ENCODE measurements at places on chromosomes 3 and 15.

GRCh38 chr3:47014036-47014435, 34.6 kb downstream of the NBEAL2 start:
- DNase-seq: no peak

DNA sequence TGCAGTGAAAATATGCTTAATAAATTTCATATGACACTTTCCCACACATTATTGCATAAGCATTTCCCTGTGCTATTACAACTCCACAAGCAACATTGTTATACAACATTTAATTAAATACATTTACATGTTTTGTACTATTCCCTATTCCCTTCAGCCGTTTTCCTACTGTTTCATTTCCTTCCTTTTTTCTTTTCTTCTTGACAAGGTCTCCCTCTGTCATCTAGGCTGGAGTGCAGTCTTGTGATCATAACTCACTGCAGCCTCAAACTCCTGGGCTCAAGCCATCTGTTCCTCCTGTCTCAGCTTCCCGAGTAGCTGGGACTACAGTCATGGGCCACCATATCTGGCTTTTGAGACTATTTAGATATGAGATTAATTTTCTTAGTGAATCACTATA, 254.7 kb downstream of the NFKBIZ start:
- DNase-seq: no peak

GRCh38 chr3:32591186-32591585, 20.5 kb upstream of the DYNC1LI1 start:
- DNase-seq: no peak

DNA sequence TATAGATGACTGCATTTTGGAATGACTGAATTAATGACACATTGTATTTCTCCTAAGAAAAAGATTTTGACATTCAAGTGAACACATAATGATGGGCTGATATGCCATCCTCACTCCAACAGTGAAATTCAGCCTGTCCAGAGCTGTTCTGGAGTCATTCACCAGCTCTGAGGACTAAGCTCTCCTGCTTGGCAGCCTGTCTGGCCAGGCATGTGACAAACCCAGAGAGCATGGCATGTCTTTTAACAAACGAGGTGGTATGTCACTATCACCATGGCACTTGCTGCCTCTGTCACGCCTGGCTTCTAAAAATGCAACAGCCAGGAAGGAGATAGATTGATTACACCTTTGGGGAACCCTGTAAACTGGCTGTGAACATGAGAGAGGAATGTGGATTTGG, 1.4 kb downstream of the ACTC1 start:
- peak; percentile 43 for DNase-seq

DNA sequence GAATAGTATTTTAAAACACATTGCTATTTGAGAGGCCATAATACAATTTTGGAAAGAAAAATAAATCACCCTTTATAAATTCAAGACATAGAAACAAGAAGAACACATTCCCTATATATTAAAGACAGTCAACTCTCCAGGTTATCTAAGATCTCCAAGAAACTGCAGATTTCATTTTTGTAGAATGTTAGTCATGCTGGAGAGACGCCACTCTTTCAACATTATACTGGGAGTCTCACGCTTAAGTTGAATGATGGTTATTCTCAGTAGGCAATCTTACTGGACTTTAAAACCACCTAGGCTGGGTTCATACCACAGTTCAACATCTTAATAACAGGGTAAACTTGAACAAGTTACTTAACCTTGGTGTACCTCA, 3.6 kb upstream of the CHRM5 start:
- no peak for DNase-seq

GRCh38 chr3:50304601-50305000, 1.2 kb upstream of the HYAL1 start:
- DNase-seq: no peak
